Mucosa of descending colon (tissue), 3 donors: ENCODE measurements at places on chromosomes 3 and 15. TPM values are rescaled to one million over a fixed set of nuclear protein-coding genes. Genes with fewer than 3 reads are reported as not detected.

DNA sequence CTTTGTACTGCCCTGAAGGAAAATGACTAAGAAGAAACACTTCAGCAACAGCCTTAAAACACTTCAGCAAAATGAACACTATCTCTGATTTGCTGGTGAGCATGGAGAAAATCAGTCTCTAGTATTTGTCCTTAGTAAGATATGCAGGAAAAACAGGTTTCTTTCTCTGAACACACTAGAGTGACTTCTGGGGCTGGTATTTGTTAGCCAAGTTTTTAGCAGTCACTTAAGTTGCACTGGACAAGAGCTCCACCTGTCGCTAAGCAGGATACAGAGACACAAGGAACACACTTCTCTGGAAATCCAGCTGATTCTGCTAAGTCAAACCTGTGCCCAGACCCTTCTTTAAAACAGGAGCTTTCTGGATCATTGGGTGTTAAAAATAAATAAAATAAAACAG is 65.3 kb downstream of the CHAC1 start:
- no peak for DNase-seq

DNA sequence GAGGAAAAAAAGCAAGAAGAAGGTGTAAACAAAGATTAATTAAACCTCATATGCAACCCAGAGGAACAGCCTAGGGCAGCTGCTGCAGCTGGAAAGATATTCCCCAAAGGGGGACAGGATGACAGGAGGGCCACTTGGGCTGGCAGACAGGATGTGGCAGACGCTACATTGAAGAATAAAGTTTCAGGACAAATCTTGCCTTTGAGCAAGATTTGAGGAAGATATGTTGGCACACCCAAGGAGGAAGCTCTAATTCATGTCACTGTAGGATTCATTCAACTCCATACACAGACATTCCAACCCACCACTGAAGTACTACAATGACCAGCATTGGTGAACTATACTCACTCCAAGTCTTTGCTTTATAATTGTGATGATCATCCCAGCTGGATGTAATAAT is 504.0 kb downstream of the SHQ1 start:
- no peak for DNase-seq

DNA sequence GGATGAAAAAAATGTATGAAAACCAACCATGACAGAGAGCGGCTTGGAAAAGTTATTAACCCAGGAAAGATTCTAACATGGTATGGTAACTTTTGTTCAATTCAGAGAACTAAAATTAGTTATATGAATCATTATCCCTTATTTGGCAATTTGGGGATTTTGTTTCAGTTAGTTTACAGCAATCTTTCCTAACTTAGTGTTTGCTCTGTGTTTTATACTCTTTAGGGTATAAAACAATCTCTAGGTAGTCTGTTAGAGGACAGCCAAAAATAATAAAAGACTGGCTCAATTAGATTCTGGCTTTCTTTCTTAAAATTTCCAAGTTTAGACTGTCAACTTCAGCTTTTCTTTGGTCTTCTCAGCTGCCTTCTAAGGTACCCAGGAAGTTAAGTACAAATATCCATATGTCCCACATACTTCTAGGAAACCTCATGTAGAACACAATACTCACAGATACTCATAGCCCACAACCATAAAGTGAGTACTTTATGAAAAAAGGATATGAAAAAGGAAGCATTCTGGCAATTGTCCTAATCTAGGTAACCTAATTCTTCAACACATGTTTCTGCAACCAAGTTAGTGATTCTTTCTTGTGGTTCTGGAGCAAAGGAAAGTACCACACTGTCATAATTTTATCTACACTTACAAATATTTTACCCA is 849.3 kb downstream of the ROBO1 start:
- DNase-seq, result no peak

DNA sequence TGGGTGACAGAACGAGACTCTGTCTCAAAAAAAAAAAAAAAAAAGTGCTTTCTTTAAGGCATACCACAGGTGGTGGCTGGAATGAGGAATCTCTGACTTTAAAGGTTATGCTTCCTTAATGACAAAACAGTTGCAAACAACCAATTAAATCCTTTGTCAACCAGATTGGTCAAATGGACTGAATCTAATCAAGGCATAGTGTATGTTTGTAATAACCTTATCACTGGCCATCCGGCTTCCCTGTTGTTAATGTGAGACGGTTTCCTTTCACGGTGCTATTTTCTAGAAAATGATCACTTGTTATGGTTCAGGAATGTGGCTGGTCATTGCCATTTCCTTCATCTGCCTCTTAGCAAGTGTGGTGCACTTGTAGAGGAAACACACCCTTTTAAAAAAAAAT is 75.9 kb downstream of the FLNB start:
- DNase-seq, result no peak

GRCh38 chr15:71348597-71348996 is 233.3 kb downstream of the THSD4 start:
- no peak for DNase-seq

The IL12A gene
- total RNA-seq, result 2.3 TPM

DNA sequence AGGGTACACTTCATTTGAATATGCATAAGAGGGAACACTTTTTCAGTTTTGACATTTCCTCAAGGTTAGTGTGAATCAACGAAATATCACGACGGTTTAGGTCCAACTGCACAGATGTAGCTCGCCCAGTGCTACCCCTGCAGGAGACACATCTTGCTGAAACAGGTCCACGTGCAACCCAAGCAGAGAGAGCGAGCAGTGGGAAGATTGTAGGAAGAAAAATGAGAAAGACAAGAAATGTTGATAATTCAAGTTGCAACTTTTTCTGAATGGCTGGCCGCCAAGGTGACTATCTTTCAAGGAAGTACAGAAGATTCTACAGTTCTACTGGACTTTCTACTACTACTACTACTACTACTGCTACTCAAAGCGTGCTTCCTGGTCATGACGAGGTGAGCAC is 231.7 kb downstream of the PDZRN3 start:
- no peak for DNase-seq

DNA sequence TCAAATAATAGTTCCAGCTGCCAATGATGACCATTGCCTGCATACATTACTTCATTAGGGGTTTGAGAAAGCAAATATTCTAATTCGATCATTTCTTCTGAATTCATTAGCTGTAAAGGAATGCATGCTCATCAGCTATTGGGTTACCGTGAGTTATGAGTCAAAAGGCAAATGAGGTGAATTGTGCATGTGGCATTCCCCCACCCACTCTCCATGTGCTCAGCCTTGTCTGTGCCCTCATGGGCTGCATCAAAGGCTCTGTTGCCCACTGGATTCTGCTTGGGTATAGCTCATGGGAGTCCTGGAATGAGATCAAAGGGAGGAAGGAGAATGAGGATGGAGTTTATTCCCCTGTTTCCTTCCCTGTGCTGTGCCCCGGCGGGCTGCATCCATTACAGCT is 99.3 kb upstream of the CHRNA7 start:
- DNase-seq, result no peak

DNA sequence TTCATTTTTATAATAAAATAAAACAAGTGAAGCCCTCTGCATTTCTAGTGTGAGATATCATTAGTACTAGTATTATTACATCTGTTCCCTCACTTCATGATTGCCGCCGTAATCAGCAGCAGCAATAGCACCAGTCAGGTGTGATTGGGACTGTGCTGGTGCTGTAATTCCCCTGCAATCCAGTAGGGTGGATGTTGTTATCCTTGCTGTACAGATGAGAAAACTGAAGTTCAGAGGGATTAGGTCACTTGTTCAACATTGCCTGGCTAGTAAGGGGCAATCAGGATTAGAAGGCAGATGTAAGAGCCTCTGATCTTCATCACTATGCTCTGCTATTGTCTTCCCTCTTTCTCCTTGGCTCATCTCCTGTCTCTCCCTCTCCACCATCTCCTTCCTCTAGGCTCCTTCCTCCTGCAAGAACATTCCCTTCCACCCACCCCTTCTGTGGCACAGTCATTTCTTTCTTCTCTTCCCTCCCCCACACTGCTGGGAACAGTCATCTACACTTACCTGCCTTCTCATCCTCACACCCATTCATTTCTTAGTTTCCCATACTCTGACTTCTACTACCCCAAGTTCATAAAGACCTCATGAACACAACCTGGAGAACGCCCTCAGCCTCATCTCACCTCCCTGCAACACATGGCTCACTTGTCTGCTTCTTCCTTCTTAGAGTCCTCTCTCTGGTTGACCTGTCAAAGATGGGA is 29.7 kb downstream of the CRYGS start:
- no peak for DNase-seq

DNA sequence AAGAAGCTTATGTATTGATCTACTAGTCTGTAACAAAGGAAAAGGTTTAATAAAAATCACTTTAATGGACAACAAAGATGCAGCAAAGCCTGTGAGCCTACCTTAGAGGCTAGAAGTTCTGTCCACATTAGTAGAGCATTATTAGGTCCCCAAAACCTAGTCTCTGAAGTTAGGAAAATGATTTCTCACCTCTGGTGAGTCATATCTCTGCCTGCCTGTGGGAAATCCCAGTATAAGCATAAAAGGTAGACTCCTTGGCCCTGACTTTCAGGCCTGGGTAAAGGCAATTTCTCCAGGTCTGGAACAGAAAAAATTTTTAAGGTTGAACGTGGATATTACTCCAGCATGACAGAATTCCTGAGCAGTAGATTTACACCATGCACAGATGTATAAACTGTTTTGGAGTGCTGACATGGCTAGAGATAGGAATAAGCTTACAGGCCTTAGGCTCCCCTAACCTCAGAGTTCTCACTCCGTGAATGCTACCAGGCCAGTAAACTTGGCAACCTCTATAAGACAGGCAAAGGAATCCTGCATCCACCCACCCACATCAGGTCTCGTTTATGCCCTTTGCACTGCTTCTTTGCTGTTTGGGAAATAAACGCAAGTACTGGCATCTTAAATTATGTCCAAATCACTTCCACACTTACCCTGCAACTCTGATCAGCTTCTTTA is 104.1 kb downstream of the SERPINI1 start:
- DNase-seq, result no peak

- no peak for DNase-seq
Observed at GRCh38 chr3:31546162-31546561, 13.4 kb downstream of the STT3B start.

DNA sequence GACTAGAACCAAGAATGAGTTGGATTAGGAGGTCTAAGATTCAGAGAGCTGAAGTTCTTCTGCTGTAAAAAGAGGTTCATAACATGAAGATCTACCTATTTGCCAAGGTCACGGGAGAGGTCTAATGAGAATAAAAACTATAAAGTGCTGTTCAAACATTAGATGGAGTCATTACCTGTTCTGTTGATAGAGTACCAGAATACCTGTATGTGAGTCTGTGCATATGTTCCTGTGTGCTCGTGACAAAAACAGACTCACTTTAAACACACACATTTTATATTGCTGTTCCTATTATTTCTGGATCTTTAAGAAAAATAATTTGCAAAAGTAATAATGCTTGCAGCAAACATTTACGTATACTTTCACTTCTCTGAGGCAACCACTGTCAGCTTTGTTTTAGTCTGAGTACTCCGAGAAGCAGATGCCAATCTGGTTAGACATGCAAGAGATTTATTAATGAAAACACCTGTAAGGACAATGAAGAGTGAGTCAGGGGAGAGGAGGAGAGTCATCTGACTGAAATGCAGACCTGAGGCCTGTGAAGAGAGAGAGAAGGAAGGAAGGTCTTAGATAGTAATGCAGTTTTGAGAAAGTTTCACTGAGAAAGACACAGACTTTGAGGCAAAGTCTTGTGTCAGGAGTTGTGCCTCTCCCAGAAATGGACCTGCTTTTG is 221.2 kb downstream of the SQOR start:
- DNase-seq, result no peak

DNA sequence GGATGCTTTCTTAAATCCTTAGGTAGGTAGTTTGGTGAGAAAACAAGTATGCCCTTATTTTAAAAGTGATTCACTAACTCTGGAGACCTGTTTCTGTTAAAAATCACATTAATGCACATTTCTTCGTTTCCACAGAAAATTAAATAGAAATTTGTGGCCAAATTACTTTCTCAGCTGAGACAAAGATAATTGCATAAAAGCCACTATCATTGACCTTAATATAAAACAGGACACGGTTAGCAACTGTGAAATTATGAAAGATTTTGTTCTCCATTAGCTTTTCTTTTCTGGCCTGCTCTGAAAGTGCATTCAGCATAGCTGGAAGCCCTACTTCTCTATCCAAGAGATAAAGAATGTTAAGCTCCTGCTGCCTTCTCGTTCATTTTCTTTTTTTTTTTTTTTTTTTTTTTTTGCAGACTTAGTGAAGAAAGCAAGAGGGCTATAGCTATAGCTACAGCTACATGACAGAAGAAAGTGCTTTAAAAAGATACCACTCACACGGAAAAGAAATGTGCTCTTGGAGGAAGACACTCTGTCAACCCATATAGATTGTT is 576.9 kb downstream of the OTOL1 start:
- DNase-seq, result no peak

The MAP6D1 gene
- total RNA-seq, result 0.55 TPM

DNA sequence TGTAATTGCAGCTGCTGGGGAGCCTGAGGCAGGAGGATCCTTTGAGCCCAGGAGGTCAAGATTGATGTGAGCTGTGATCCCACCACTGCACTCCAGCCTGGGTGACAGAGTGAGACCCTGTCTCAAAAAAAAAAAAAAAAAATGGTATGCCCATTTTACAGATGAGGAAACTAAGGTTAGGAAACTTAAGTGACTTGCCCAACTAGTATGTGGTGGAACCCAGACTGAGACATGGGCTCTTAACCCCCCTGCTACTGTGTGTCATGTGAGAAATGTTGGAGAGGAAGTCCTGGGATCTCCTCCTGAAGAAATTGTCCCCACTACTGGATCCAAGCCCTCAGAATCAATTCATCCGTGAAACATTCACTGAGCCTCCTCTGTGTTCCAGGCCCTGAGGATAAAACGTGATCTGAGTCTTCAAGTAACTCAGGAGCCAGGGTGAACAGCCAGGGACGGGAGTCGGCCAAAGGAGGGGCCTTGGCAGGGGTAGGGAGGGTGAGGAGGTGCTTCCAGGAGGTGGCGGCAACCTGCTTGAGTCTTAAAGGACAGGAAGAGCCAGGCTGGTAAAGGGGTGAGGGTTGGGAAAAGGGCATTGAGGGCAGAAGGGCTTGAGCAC is 19.6 kb upstream of the RNU6-1 start:
- no peak for DNase-seq

The RAB43 gene
- 32.0 TPM for total RNA-seq

The CAND2 gene
- total RNA-seq, result 1.4 TPM

The TGM5 gene
- total RNA-seq, result not detected

- no peak for DNase-seq
Observed at GRCh38 chr3:74592359-74592758, 22.1 kb downstream of the CNTN3 start.
